ENCODE measurements at places on chromosomes 1 and 21.
A peak's percentile ranks its signal among the peaks of the same experiment; 100 is the strongest.

GRCh38 chr1:28855046-28855445 lies 43.1 kb downstream of the OPRD1 start:
- DNase-seq = no peak

DNA sequence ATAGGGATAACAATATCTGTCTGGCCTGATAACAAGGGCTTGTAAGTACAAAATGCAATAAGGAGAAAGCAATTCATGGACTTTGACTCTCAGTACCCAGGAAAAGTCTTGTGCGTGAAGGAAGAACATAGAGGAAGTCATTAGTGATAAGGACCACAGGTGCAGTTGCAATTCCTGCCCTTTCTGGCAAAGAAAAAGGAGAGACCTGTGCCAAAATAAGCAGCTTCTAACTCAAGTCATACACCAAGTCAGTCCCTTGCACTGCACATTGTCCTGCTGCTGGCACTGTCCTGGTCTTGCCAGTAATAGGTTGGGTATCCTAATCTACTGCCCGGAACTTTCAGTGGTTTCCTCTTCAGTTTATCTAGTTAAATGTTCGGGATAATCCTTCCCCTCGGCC lies 14.8 kb upstream of the SOD1 start:
- no peak for DNase-seq

GRCh38 chr21:44706706-44707581 lies 4.4 kb downstream of the TSPEAR start:
- peak; percentile 36 for DNase-seq

GRCh38 chr1:206029484-206029883 lies 5.8 kb upstream of the CTSE start:
- no peak for DNase-seq

DNA sequence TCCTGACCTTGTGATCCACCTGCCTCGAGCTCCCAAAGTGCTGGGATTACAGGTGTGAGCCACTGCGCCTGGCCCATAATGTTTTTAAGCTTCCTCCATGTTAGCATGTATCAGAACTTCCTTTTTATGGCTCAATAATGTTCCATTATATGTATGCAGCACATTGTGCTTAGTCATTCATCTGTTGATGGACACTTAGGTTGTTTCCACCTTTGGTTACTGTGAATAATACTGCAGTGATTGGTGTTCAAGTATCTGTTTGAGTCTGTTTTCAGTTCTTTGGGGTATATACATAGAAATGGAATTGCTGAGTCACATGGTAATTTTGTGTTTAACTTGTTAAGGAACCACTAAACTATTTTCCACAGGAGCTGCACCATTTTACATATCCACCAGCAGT lies 17.7 kb downstream of the CMPK1 start:
- no peak for DNase-seq

DNA sequence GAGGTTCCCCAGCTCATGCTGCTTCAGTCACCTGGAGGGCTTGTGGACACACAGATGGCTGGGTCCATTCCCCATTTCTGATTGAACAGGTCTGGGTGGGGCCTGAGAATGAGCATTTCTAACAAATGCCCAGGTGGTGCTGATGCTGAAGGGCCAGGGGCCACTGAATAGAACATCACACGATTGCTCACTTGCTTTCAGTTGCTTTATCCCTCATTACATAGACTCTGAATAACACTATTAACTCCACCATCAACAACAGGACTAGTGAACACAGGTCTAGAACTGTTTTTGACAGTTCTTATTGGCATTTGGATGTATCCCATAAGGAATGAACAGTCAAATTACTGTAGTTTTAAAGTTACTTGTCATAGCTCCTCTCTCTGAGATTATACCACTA lies 12.1 kb downstream of the TRAPPC10 start:
- DNase-seq = no peak

DNA sequence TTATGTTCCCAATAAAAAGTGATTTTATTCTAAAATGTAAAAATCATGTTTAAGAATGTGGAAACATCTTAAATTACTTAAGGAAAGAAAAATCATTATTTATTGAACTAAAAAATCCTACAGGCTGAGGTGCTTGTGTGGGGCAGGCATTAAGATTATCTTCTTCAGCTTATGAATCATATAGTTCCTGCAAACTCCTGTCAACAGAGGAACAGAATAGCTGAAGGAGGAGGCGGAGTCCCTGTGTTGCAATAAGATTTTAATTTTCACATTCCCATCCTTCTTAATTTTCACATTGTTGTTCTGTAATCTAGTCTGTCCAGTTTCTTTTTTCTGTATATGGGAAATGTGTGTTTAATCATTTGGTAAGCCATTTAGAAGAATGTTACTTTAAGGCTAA lies 20.6 kb upstream of the OLFML3 start:
- DNase-seq = no peak

DNA sequence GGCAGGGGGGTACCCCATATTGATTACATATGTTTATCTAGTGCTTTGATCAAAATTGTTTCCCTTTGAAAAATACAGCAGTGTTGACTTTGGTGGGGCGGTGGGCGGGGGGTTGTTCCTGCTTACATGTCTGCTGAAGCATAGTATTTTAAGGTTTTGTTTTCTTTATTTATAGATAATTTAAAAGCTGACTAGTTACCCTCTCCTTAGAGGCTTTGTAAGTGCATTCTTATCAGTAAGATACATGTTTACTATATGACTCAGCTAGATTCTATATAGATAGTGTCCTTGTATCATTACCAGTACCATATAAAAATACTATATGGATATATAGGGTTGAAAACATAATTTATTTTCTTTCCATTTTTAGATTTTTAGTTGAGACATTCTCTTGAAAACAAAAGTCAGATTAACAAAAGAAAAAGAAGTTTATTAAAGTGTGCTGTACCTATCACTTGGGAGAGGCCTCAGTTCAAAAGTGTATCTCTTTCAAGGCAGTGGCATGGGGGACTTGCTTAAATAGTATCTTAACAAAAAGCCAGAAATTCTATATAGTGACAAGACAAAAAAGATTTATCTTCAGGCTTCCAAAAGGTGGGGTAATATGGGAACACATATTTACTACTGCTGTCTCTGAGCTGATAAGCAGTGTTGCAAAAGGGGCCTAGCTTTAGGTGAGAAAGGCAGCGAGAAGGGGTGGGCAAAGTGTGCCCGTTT lies 79.0 kb downstream of the HS2ST1 start:
- no peak for DNase-seq

DNA sequence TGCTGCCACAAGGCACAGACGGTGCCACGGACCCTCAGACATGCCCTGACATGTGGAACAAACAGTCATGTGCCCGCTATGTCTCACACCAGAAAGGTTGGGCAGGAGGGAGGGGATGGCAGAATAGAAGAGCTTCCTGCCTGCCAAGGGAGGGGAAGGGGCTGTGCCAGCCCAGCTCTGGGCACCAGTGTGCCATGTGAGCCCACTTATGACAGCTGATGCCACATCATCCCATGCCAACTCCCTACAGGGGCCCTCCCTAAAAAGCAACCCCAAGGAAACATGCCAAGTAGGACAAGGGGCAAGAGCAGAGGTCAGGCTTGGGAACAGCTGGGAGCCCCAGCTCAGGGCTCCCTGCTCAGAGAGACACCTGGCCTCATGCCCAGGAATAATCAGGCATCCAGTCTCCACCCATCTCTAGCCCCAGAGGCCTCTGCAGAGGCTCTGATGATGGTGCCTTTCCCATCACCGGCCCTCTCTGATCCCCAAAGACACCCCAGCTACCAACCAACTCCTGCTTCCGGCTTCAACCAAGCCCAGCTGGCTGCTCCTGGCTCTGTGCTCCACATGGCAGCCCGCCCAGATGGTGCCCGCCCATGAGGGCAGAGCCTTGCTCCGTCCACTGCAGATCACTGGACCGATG lies 10.3 kb downstream of the ADGRB2 start:
- DNase-seq = no peak

- DNase-seq = no peak
Measured at GRCh38 chr21:24423546-24423945, 1183.7 kb downstream of the MRPL39 start.

DNA sequence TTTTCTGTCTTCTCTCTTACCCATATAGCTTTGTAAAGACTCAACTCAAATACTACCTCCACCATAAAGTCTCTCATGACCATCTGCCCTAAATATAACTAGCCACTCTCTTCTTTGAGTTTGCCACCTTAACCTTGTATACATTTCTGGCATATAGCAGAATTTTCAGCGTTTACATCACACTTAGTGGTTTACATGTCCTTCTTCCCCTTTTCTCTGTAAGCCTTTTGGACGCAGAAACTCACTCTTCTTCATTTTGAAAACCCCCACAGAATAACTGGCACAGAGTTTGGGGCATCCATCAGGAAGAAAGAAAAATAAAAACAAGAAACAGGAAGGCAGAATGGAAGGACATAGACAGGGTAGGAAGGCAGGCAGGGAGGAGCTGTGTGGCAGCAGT lies 131.8 kb upstream of the DUSP10 start:
- DNase-seq = no peak

- no peak for DNase-seq
Measured at GRCh38 chr1:220301630-220302029, 29.4 kb upstream of the RAB3GAP2 start.

DNA sequence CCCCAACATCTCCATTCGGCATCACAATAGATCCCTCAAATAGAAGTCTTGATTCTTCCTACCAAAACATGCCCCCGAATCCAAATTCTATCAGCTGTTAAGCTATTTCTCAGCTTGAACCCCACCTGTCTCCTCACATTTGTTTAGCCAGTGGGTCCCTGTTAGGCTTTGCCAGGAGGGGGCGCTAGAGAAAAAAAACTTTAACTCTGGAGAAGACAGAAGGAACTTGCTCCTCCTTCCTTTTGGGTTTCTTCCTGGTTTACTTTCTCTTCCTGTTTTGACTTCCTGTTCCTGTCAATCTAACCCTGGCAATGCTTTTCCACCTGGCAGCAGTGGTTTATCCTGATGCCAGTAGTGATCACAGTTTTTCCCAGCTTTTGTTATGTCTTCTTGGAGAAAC lies 95.6 kb upstream of the KCNK1 start:
- DNase-seq = no peak

- no peak for DNase-seq
Measured at GRCh38 chr1:27153549-27153886, 1.4 kb downstream of the SLC9A1 start.

- DNase-seq = no peak
Measured at GRCh38 chr1:233940908-233941307, 36.4 kb downstream of the SLC35F3 start.

- no peak for DNase-seq
Measured at GRCh38 chr1:163305441-163305840, 16.3 kb upstream of the NUF2 start.

GRCh38 chr1:28877132-28877781 lies 37.1 kb upstream of the EPB41 start:
- DNase-seq = peak; percentile 85

DNA sequence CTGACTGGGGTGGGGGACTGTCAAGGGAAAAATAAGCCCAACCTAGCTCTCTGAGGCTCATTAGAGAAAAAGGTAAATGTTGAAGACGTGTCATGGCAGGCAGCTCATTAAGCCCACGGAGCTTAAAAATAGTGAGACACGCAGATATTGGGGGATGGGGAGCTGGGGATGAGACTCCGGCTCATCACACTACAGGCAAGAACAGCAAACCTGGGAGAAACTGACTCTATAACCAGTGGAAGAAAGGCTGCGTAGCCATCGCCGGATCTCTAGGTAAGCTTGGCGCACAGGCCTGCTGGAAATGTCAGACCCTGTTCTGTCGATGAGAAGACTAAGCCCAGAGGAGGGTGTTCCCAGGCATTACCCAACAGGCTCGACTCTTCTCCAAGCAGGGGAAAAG lies 78.0 kb downstream of the SYT2 start:
- DNase-seq = no peak

All from mesothelial cell of epicardium (in vitro differentiated cells).